ENCODE measurements at places on chromosomes 1 and 21. TPM values are rescaled to one million over a fixed set of nuclear protein-coding genes. Genes with fewer than 3 reads are reported as not detected.

Gene RASSF5
- total RNA-seq: 5.8 TPM

Gene AIRE
- not detected for total RNA-seq

GRCh38 chr1:67679691-67680090 lies 5.3 kb upstream of the GADD45A start:
- peak; percentile 44 for DNase-seq

GRCh38 chr1:231757101-231757404 lies 130.5 kb downstream of the DISC1 start:
- DNase-seq: no peak

DNA sequence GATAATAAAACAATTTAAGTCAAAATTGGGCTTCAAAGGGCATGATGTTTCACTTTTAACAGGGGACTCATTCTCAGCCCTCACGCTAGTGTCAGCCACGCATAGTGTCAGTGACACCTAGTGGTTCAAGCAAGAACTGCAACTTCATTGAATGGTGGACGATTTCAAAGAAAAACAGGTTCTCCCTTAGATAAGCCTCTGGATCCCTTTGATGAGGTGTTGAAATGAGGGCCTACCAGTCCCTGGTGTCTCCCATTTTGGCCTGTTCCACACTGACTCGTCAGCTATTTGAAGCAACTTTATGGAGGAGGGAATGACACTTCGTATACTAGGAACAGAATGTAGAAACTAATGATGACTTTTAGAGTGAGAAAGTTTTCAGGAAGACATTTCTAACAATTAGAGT lies 56.2 kb downstream of the FCRL5 start:
- peak; percentile 23 for DNase-seq

DNA sequence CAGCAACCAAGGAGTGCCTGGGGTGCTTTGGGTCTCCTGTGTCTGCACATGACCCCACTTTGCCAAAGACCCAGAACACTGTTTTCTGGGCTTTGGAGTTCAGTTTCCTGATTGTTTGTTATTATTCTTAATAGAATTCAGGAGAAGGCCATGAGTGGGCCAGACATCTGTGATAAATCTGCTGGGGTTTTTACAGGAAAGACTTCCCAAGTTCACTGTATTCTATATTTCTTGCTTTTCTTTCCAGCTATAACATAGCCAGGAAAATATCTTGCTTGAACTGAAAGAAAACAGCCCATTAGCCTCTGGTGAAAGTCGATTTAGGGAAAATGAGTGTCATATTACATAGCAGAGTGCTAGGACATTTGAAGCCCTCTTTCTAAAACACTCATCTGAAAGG lies 345.1 kb upstream of the USP24 start:
- DNase-seq: no peak

DNA sequence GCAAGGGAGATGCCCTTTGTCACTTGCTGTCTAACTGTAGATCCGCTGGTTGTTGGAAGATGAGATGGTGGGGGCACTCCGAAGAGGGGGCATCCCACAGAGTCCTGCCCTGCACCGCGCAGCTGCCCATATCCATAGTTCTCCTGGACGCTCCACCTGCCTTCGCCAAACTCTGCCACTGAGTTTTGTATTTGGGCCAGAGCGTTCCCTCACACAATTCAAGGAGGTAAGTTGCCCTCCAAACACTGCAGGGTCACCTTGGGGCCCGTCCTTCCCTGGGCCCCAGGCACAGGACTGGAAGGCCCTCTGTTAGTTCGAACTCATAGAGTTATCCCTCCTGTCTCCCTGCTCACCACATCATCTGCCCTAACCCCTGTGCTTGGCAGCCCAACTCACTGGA lies 22.1 kb downstream of the HYI start:
- DNase-seq: no peak

GRCh38 chr1:75630004-75630594 lies 19.2 kb upstream of the SLC44A5 start:
- DNase-seq: no peak

DNA sequence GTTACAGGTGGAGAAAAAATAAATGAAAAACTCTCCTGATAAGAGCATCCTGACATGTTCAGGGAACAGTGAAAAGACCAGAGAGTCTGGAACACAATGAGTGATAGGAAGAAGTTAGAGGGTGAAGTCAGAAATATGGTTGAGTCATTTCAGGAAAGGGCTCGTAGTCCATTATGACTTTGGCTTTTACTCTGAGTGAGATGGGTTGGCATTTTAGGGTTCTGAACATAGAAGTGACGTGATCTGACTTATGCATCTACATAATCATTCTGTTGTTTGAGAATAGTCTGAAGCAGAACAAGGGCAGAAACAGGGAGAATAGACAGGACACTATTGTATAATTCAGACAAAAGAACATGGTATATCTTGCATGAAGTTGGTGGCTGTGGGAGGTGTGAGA lies 5.8 kb downstream of the HMCN1 start:
- no peak for DNase-seq

DNA sequence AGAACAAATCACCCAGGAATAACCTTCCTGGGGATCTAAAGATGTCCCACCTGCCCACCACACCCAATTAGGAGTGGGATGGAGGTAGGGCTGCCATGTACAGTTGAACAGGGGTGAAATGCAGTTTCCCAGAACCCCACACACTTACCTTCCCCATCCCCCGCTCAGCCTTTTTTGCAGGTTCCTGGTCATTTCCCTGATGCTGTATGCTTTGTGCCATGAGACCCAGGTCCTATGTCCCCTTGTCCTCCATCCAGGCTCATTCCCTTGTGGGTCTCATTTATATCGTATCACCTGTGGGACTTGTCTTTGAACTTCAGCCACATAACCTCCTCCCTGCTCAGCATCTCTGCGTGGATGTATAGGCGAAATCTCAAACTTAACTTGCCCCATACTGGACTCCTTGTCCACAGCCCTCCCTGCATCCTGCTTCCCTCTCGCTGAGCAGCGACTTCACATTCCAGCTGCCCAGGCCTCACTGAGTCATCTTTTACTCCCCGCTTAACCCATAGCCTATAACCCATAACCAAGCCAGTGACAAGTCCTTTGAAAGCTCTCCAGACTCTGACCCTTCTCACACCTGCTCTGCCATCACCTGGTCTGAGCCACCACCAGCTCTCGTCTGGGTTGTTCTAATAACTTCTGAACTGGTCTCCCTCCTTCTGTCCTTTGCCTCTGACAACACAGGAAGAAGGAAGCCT lies 4.7 kb downstream of the LDLRAD2 start:
- DNase-seq: peak; percentile 61

GRCh38 chr1:219771080-219771479 lies 157.3 kb downstream of the SLC30A10 start:
- peak; percentile 97 for DNase-seq

All from A172 (cell line).